CD4-positive, alpha-beta T cell (primary cell): ENCODE measurements at places on chromosomes 1 and 21. TPM values are rescaled to one million over a fixed set of nuclear protein-coding genes. Genes with fewer than 3 reads are reported as not detected.
A peak's percentile ranks its signal among the peaks of the same experiment; 100 is the strongest.

DNA sequence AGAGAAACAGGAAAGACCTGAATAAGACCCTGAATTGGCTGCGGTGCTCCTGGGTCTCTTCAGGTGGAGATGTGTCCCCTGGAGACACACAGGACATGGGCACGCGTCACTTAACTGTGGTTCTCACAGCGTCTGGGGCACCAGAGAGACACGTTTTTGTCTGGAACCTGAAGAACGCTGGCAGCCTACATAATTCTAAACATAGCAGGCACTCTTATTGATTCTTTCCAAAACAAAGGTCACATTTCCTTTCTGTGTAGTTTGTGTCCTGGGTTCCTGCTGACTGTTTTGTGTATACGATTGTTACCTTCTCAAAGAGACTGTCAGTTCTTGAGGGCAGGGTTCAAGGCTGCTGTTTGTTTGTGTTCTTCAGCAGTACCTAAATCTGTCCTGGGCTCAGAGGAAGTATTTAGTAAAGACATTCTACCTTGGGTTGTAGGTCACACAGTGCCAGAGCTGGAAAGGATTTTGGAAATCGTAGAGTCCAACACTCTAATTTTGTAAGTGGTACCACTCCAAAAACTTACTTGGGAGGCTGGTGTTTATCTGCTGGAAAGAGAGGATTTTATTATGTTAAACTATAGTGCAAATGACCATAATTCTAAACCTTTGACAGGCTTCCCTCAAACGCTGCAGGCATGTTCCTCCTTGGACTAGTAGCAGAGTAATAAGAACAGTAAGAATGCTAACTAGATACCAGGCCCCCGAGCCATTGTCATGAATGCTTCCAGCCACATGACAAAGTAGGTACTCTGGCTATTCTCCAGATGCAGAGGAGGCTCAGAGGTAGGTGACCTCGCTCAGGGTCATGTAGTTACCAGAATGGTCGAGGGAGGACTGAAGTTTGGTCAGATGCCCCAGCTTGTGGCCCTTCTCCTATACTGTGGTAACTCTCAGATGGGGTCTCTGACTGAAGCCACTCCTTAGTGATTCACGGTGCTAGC lies 164.3 kb downstream of the DHRS3 start:
- H3K4me1 ChIP-seq = peaks cover 83% of the 10 kb centered on the region
- H3K4me3 ChIP-seq = no peak overlapping the region
- H3K27ac ChIP-seq = no peak overlapping the region
- no peak for DNase-seq

- peaks cover 35% of the 10 kb centered on the region for H3K4me1 ChIP-seq
- H3K27ac ChIP-seq = no peak overlapping the region
- H3K27me3 ChIP-seq = no peaks in the 10 kb centered on the region
- no peak for DNase-seq
These were observed 14.3 kb downstream of the G0S2 start for GRCh38 chr1:209689477-209689876.

DNA sequence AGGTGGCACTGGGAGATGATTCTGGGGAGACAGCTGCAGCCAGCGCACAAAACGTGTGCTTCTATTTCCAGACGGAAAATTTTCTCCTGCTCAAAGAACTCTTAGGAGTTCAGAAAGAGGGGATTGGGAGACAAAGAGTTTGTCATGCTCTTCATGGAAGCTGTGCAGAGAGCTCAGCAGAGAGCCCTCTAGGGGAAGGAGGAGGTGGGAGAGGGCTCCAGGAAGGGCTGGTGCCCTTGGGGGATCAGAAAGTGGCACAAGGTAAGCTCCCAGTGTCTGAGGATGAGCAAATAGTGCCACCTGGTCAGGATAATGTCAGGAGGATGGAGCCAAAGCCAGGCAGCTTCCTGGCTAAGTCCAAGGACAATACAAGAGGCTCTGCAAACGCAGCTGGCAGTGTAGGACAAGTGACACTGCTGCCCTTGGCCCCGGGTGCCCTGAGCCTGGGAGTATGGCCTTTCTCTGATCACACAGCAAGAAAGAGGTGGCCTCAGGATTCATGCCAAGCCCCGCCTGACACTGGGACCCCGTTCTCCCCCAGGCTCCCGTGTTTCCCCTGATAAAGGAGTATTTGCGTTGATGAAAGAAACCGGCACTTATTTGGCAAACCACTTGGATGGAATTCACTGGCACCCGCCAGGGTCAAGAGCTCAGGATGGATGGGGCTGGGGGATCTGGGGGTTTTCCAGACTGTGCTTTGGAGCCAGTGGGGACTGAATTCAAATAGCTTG lies 254.0 kb downstream of the PTPRU start:
- no peak overlapping the region for H3K27ac ChIP-seq
- peaks cover 3% of the 10 kb centered on the region for H3K27me3 ChIP-seq
- no peaks in the 10 kb centered on the region for H3K4me1 ChIP-seq
- H3K36me3 ChIP-seq = no peaks in the 10 kb centered on the region

- H3K4me3 ChIP-seq = no peak overlapping the region
- peaks cover 2% of the 10 kb centered on the region for H3K4me1 ChIP-seq
- DNase-seq = no peak
- H3K27ac ChIP-seq = no peak overlapping the region
- no peaks in the 10 kb centered on the region for H3K27me3 ChIP-seq
- no peaks in the 10 kb centered on the region for H3K36me3 ChIP-seq
These were observed 107.0 kb downstream of the PLXNA2 start for GRCh38 chr1:208137193-208137592.

Gene CHRM3
- total RNA-seq = 0.08 TPM

GRCh38 chr1:111551623-111552411 lies 48.4 kb upstream of the ADORA3 start:
- no peak overlapping the region for H3K27ac ChIP-seq
- no peaks in the 10 kb centered on the region for H3K4me1 ChIP-seq
- DNase-seq = no peak
- no peak overlapping the region for H3K4me3 ChIP-seq

Gene ADPRS
- 24.6 TPM for total RNA-seq

- peak overlapping the region; percentile 90 for H3K4me3 ChIP-seq
- peaks cover 36% of the 10 kb centered on the region for H3K4me1 ChIP-seq
- H3K27me3 ChIP-seq = no peaks in the 10 kb centered on the region
- H3K27ac ChIP-seq = peak overlapping the region; percentile 89
- DNase-seq = peak; percentile 60
These were observed 1.7 kb downstream of the H3-3A start for GRCh38 chr1:226063977-226064815.

DNA sequence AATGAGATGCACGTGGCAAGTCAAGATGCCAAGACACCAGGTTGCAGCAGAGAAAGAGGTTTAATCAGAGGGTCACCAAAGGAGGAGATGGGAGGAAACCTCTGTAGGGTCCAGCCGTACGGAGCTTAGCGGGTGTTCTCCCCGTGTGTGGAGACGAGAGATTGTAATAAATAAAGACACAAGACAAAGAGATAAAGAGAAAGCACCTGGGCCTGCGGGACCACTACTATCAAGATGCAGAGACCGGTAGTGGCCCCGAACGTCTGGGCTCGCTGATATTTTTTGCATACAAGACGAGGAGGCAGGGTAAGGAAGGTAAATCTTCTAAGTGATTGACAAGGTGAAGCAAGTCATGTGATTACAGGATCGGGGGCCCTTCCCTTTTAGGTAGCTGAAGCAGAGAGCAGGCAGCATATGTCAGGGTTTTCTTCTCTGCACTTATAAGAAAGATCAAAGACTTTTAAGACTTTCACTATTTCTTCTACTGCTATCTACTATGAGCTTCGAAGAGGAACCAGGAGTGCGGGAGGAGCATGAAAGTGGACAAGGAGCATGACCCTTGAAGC lies 41.2 kb upstream of the TDRD10 start:
- H3K36me3 ChIP-seq = peaks cover 38% of the 10 kb centered on the region
- H3K4me3 ChIP-seq = no peak overlapping the region
- peaks cover 67% of the 10 kb centered on the region for H3K4me1 ChIP-seq
- no peak for DNase-seq
- H3K27ac ChIP-seq = peak overlapping the region; percentile 31

Gene S100A8
- 21.0 TPM for total RNA-seq

- peaks cover 46% of the 10 kb centered on the region for H3K4me1 ChIP-seq
- no peak for DNase-seq
- H3K36me3 ChIP-seq = no peaks in the 10 kb centered on the region
These were observed 1.0 kb upstream of the BACH1 start for GRCh38 chr21:29297483-29298347.

DNA sequence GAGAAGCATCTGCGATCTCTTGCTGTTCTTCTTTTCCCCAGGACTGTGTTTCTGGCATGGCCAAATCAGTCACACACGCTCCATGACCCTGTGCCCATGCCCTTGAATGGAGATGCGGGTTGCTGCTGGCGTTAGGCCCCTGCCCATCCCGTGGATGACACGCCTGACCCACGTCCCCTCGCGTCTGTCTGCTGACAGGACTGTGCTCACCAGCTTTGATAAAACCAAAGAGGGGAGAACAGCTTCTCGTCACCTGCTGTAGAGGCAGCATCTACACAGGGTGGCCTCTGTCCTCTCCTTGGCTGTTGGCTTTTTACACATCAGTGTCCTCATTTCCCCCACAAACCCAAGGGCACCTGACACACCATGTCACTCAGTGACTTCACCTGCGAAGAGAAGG lies 6.9 kb downstream of the MT1HL1 start:
- H3K4me3 ChIP-seq = no peak overlapping the region
- H3K27ac ChIP-seq = no peak overlapping the region
- H3K36me3 ChIP-seq = no peaks in the 10 kb centered on the region
- no peaks in the 10 kb centered on the region for H3K4me1 ChIP-seq
- H3K27me3 ChIP-seq = no peaks in the 10 kb centered on the region
- DNase-seq = no peak

Gene TNFRSF4
- 27.6 TPM for total RNA-seq

Gene FAM167B
- 0.45 TPM for total RNA-seq

Gene SPRR2A
- total RNA-seq = not detected

DNA sequence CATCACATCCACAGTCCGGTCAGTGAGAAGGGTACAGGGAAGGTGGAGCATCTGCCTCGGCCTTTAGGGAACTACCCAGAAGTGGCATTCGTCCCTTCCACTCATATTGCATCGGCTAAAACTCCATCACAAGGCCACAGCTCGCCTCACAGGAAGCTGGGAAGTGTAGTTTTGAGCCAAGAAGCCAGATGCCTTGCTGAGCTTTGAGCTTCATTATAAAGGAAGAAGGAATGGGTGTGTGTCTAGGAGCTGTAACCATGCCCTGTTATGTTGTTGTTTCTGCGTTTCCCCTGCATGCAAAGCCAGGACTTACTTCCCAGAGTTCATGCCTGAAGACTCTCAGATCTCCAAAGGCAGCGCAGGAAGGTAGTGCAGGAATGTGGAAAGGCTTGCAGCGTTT lies 61.1 kb downstream of the OPTC start:
- no peak overlapping the region for H3K27ac ChIP-seq
- H3K4me1 ChIP-seq = no peaks in the 10 kb centered on the region
- DNase-seq = no peak
- H3K4me3 ChIP-seq = no peak overlapping the region
- no peaks in the 10 kb centered on the region for H3K27me3 ChIP-seq

Gene ETV3
- total RNA-seq = 115 TPM

DNA sequence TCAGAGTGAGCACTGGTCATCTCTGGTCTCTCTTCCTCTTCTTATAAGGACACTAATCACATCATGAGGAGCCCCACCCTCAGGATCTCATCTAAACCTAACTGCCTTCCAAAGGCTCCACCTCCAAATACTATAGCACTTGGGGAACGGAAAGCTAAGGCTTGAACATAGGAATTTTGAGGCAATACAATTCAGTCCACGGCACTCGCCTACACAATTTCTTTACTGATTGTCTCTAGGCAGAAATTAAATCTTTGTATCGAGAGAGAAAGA lies 127.3 kb downstream of the RERE start:
- H3K36me3 ChIP-seq = no peaks in the 10 kb centered on the region
- DNase-seq = no peak
- H3K4me1 ChIP-seq = no peaks in the 10 kb centered on the region

Gene FCRL4
- total RNA-seq = not detected

DNA sequence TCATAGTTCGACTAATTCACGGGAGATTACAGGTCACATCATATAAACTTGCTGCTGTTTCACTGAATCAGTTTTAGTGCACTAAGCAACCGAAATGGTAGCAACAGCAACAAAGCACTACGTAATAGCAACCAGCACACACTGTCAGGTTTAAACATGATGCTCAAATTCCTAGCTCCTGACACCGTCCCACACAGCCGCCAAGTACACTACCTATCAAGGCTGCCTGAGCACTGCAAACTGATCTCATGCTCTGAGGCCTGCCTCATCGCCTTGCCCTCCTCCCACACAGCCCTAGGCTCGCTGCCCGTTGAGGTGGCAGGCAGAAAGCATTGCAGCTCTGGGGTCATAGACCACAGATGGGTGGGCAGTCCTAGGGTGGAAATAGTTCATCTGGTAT lies 12.4 kb downstream of the LAMC2 start:
- no peak overlapping the region for H3K4me3 ChIP-seq
- peaks cover 9% of the 10 kb centered on the region for H3K27me3 ChIP-seq
- H3K36me3 ChIP-seq = no peaks in the 10 kb centered on the region
- no peak overlapping the region for H3K27ac ChIP-seq
- H3K4me1 ChIP-seq = peaks cover 5% of the 10 kb centered on the region
- no peak for DNase-seq

Gene SPAG17
- not detected for total RNA-seq

Gene SELE
- not detected for total RNA-seq

DNA sequence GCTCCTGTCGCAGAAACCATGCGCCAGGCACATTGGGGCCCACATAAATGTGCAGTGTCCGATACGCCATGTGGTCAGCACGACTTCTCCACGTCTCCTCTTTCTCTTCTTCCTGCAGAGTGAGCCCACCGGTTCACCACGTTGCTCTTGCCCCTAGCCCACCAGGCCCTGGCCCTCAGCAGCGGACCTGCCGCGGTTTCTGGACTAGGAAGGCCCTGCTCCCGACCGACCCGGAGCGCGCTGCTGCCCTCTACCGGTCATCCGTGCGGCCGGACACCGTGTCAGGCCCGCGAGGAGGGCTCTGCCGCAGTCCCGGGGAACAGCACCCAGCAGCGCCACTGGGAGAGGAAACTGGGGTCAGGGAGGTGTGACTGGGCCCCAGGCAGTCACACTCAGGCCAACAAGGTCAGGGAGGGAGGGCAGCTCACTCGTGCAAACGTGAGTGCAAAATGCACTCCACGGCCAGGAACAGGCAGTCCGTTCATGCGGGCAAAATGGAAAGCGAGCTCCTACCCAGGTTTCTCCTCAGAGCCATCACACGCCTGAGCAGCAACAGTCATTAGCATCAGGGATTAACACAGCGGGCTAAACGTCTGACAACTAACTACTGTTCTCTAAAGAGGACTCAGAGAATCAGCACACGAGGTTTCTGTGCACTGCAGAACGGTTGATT lies 13.7 kb downstream of the TLR5 start:
- H3K27me3 ChIP-seq = peaks cover 5% of the 10 kb centered on the region
- H3K4me1 ChIP-seq = peaks cover 21% of the 10 kb centered on the region
- H3K4me3 ChIP-seq = no peak overlapping the region
- no peaks in the 10 kb centered on the region for H3K36me3 ChIP-seq
- DNase-seq = peak; percentile 79
- H3K27ac ChIP-seq = no peak overlapping the region

Gene SPRR5
- not detected for total RNA-seq

DNA sequence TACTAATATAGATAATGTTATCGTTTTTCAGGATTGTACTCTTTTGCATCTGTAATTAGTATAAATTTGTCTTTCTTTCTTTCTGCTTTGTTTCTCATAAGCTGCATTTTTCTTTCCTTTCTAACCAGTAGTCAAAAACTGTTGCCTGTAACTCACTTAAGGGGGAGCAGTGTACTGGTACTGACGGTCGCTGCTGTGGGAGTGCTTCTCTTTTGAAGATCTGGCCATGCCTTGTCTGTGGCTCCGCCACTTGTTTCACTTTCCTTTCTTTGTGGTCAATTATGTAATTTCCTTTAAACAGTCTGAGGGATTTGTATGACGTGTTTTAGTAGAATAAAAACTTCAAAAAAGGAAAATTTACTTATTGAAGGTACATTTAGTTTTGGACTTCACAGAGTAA lies 37.0 kb downstream of the MIA3 start:
- peaks cover 90% of the 10 kb centered on the region for H3K36me3 ChIP-seq
- H3K4me3 ChIP-seq = no peak overlapping the region
- peak overlapping the region; percentile 90 for H3K27ac ChIP-seq
- peaks cover 25% of the 10 kb centered on the region for H3K4me1 ChIP-seq
- peak; percentile 95 for DNase-seq
- H3K27me3 ChIP-seq = no peaks in the 10 kb centered on the region

Gene TP73
- not detected for total RNA-seq
